HTR-8/SVneo (cell line): ENCODE measurements at places on chromosomes 4 and X.
A peak's percentile ranks its signal among the peaks of the same experiment; 100 is the strongest.

DNA sequence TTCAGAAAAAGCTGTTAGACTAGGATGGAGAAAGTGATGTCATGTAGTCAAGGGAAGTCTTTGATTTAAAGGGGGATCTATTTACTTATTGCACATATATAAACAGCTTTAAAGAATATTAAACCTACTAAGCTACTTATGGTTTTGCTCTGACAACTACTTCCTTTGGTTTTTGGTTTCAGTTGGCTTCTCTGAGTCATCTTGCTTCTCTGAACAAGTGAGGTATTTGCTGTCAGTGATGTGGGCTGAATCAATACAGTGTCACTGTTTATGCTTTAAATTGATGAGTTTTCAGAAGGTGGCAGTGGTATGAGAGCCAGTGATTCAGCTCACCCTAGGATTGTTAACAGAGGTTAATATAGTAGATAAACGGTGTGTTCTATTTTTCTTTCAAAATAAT lies 75.1 kb downstream of the CEP44 start:
- DNase-seq, result peak; percentile 40

- DNase-seq, result no peak
Measured at GRCh38 chr4:118290951-118291350, 61.9 kb downstream of the PRSS12 start.

GRCh38 chrX:39822133-39822748 lies 275.5 kb downstream of the BCOR start:
- no peak for DNase-seq

GRCh38 chr4:19128176-19128575 lies 1106.6 kb upstream of the LCORL start:
- no peak for DNase-seq

- DNase-seq, result no peak
Measured at GRCh38 chrX:25344161-25344936, 328.6 kb upstream of the ARX start.

GRCh38 chrX:67619253-67619652 lies 75.4 kb downstream of the AR start:
- DNase-seq, result no peak

- no peak for DNase-seq
Measured at GRCh38 chrX:101958139-101958538, 26.3 kb upstream of the ZMAT1 start.

DNA sequence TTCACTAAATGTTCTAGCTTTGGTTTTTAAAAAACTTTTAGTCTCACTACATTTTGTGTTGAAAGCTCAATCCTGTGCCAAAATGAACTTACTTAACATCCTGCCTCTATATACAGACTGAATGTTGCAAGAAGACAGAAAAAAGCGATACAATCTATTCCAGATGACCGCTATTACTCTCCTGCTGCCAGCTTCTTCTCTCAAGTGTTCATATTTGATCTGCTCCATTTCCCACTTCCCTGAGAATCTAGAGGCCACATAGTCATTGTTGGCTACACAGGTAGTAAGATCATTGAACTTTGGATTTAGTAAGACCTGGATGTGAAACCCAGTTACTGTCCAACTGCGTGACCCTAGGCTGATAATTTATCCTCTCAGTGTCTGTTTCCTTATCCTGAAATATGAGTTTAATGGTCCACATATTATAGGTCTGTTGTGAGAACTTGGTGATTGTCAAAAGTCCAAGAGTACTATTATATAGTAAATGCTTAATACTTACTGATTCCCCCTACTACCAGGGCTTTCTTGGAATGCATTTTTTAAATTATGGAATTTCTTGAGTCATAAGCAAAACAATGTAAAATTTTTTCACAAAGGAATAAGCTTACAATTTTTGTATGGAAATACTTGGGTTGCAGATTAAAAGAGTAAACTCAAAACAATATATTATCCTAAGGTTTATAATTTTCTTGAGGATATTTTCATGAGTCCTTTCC lies 976.8 kb upstream of the ADGRL3 start:
- no peak for DNase-seq

DNA sequence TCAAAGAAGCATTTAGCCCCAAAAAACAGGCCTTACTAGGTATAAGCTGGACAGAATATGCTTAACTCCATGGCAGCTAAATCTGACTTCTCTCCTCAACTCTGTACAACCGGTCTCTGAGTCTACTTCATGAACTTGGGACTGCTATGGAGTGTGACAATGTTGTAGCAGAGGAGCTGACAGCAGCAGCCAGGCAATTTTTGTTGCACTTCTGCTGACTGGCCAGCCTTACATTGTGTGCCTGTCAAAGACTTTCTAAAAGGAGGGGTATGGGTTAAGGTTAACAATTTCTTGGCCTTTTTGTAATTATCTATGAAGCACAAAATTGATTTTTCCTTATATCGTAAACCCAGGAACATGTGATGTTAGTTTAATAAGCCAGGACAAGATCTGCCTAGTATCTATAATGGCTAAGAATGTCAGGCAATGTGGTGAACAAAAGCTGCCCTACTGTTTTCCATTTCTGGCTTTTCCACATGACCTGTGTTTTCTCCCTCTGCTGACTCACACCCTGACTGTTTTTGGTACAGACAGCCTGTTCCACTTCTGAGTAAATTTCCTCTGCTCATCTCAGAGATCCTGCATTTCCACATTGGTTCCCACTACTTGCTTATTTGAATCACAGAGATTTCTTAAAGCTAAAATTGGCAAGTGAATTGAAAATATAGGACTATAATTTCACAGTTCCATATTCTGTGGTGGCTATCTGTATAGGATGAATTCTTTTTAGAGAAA lies 9.3 kb downstream of the NOX1 start:
- DNase-seq, result no peak

- no peak for DNase-seq
Measured at GRCh38 chr4:75302648-75303047, 211.6 kb downstream of the RCHY1 start.

GRCh38 chrX:124085063-124085462 lies 123.6 kb downstream of the STAG2 start:
- no peak for DNase-seq

DNA sequence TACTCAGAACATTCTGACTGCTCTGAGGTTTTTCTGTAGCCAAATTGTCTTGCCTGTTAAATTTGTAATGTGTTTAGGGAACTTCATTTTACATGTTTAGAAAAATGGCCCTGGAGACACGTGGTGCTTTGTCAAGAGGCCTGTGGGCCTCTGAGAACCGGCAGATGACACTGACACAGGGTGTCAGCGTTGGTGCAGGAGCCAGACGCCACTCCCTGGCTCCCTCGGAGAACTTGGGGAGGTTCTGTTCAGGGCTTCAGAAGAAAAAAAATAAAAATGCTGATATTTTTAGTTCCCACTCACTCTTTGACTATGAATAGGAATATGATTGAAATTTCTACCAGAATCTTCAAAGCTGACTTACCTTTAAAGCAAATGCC lies 190.9 kb upstream of the GATB start:
- DNase-seq, result no peak

GRCh38 chr4:12041828-12042227 lies 613.1 kb upstream of the HS3ST1 start:
- no peak for DNase-seq

DNA sequence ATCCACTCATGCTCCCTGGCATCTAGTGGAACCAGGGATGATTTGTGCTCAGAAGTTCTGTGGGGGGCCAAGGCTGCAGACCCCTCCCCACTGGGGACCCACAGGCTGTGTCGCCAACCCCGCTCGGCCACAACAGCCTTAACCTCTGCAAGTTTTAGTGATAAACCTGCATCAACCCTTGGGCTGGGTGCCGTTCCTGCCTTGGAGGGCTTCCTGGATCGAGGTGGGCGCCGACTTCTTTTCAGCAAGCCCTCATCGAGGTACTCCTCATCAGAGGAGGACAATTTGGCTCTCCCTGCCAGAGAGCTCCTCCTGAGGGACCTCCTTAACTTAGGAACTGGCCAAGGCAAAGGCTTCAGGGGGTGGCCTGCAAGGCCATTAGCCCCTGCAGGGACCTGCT lies 1.9 kb downstream of the SOWAHB start:
- no peak for DNase-seq

DNA sequence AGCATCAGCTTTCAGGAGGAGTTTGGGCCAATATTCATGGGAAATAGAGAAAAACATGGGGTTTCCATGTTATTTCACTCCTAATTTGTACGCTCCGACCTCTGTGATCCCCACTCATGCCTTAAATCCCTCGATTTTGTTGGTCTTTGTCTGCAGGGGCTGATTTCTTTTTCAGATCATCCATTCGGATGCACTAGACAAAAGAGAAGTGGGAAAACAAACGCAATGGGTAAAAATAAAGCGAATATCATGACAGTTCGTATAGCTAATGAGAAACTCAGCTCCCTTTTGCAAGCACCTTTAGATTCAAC lies 139.1 kb upstream of the PLAC1 start:
- no peak for DNase-seq

GRCh38 chrX:72201836-72202536 lies 20.4 kb downstream of the PIN4 start:
- peak; percentile 47 for DNase-seq

DNA sequence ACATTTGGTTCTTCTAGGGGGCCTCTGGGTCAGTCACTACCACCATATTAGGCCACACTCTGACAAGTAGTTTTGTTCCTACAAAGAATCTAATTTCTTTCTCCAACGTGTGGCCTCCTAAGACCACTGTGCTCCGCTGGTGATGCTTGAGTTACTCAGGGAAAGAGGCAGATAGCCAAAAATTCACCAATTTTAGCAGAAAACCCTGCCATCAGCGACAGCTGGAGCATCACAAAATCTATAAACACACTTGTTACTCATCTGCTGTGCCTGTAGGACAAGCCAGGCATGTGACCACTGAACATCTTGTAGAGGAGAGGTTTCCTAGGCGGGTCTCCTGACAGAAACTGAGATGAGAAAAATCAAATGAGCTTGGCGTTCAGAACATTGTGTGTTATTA lies 105.4 kb downstream of the SYNPO2 start:
- no peak for DNase-seq

DNA sequence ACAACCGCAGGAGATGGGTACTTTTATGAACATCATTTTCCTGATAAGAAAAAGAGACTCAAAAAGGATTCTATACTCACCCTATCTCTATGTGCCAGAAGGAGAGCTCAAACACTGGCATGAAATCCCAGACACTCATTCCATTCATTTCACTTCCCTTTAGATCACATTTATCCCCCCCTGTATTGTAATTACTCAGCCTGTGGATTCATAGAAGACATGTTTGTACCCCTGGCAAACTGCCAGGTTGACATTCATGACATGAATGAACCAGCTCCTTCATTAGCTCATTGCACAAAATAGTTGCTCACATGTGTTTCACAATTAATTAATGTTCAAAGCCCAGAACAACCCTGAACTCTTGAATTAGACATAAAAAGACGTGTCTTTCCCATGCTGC lies 4.9 kb downstream of the SMR3A start:
- no peak for DNase-seq

- no peak for DNase-seq
Measured at GRCh38 chr4:142181021-142181420, 544.6 kb downstream of the IL15 start.

- DNase-seq, result no peak
Measured at GRCh38 chr4:95572304-95572991, 23.7 kb upstream of the UNC5C start.

DNA sequence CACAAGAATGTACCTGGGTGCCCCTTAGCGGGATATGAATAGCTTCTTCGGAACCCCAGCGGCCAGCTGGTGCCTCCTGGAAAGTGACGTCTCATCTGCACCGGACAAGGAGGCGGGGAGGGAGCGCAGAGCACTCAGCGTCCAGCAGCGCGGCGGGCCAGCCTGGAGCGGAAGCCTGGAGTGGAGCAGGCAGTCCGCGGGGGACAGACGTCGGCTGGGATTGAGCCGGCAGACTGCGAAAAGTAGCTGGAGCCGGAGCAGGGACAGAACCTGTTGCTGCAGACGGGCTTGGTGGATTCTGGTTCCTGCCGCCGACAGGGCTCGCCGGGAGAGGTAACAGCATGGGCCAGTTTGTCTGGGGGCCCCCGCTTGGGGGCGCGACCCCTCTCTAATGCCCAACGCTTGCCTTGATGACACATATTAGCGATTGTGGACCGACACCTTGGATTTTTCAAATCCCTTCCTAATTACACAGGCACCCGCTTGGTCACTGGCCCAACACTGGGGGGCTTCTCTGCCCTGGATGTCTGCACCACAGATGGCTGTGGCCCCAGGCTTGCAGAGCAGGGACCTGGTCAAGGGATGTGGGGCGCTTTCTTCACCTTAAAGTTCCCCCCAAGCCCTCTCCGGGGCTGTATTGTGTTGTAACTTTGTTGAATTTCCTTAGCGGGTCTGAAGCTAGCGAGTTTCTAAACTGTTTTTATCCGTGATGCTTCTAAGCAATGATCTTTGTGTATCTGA lies at the start of gene NPFFR2:
Gene NPFFR2, plus strand, starts transcription at position 133 of the 741 bp plus-strand sequence. CDS start 96,592 bp downstream, outside the sequence.
- peak; percentile 4 for DNase-seq

- DNase-seq, result no peak
Measured at GRCh38 chr4:138728566-138728965, 287.0 kb upstream of the NOCT start.
